ENCODE measurements at places on chromosomes 12 and 14.

DNA sequence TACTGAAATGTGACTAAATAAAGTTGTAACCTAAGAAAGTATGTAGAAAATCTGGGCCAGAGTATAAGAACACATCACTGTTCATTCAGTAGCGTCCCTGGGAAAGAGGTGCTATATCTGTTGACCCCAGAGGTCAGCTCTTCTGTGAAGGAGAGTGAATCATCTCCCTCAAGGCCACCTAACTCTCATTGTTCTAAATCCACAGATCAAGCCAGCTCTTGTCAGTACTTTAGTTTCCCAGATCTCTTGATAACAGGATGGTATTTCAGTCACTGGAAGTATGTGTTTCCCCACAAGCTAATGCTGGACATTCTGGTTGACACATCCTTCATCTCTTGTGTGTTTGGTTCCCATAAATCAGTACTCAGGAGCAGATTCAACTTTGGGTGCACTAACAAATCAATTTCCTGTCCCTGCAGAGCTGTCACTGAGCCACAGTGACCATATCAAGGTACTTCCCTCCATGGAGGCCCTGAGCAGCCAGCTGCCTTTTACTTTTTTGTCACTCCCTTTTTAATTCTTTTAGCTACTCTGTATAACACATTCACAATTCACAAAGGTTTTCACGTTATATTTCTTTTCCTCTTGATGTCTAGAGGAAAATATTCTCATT is 7.8 kb downstream of the KRT1 start:
- DNase-seq, result no peak

DNA sequence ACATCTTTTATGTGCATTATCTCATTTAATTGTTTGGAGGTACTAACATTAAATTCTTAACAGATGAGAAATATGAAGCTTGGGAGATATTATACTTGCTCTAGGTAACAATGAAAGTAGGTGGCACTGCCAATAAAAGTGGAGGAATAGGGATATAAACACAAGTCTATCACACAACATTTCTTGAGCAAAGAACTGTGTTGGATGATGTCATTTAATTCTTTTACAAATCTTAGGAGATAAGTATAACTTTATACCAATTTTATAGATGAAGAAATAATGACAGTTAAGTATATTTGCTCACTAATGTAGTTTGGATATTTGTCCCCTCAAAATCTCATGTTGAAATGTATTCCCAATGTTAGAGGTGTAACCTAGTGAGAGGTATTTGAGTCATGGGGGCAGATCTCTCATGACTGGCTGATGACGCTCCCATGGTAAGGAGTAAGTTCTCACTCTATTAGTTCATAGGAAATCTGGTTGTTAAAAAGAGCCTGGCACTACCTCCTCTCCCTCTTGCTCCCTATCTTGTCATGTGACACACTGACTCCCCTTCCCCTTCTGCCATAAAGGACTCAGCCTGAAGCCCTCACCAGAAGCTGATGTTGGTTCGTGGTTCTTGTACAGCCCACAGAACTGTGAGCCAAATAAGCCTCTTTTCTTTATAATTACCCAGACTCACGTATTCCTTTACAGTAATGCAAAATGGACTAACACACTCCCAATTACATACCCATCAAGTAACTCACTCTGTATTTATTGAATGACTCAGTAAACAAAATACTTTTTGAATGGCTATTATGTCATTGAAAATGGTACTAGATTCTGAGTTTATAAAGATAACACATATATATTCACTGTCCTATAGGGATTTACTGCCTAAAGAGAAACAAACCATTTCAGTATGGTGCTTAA is 146.8 kb upstream of the KITLG start:
- no peak for DNase-seq

- DNase-seq, result no peak
These were observed 86.9 kb downstream of the DACT1 start for GRCh38 chr14:58724702-58725101.

DNA sequence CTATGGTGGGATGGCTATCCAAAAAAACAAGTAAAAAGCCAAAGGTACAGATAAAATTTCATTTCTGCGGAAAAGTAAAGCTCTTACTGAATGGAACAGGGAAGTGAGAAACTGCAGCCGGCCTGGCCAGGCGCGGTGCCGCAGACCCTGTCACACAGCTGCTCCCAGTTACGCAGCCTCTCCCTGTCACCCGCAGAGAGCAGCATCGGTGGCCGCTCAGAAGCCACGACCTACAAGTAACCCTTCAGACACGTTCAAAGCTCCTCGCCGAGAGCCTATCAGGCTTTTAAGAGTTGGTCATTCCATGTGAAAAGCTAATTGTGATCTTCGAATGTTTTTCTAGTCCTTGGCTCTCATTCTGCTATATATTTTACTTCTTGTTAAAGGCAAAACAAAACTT is 11.0 kb upstream of the ANKLE2 start:
- DNase-seq, result no peak

- DNase-seq, result no peak
These were observed 176.4 kb upstream of the RPH3A start for GRCh38 chr12:112615196-112615595.

DNA sequence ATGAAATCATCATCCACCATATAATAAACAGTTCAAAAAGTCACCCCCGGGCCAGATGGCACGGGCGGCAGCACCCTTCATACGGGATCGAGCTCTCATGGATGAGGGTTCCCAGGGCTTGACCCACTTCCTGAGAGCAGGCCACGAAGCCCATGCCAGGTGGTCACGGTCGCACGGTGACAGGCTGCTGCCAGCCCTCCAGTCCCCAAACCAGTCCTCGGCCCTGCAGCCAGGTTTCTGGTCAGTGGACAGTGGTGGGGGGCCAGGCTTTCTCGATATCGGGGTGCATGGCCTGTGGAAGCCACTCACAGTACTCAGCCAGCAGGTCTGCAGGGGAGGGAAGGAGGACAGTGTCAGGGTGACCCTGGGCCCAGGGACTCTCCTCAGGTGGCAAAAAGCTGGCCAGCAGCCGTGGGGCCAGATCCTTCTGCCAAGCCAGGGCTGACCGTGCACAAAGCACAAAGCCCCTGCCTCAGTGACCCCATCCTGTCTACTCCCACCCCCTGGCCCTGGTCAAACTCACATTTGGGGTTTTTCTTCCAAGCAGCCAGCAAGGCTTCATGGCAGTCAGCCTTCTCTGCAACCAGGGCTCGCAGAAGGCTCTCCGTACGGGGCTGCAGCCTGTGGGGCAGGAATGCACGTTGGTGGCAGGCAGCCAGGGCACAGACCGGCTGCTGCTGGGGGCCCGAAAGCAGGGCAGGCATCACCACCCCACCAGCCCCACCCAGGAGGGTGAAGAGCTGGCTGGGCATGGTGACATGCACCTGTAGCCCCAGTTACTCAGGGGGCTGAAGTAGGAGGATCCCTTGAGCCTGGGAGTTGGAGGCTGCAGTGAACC is 33.3 kb upstream of the UBC start:
- no peak for DNase-seq

DNA sequence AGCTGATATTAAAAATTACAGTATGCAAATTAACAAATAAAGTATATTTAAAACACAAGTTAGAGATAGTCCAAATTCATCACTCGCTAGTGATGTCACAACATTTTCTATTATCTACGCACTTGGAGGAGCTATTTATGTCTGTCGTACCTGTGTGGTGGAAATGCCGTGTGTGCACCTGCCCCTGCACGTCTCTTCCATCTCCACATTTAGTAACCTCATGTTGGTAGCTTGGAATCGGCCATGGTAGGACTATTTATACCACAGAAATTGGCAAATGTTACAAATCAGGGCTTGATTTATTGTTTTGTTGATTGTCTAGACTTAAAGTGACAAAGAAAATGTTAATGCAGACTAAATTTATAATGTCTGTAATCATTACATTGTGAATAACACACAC is 62.6 kb upstream of the NTF3 start:
- DNase-seq, result no peak

DNA sequence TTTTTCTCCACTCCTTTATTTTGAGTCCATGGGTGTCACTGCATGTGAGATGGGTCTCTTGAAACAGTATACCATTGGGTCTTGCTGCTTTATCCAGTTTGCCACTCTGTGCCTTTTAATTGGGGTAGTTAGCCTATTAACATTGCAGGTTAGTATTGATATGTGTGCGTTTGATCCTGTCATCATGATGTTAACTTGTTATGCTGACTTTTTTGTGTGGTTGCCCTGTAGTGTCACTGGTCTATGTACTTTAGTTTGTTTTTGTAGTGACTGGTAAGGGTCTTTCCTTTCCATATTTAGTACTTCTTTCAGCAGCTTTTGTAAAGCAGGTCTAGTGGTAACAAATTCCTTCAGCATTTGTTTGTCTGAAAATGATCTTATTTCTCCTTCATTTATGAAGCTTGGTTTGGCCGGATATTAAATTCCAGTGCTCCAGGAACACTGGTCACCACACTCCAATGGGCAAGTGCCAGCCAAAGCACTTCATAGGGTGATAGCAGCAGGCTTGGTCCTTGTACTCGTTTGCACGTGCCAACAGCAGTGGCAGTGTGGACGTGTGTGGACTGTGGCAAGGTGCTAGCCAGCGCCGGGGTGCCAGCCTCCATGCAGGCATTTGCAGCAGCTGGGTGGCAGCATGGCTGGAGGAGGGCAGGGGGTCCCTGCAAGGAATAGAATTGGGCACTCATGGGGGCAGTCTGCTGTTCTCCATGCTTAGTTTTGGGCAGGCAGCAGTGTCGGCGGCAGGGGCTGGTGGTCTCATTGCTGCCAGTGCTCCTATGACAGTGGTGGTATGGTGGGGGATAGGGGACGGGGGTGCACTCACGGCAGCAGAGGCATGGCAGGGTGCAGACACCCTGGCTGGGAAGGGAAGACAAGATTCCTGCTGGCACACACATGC is 53.5 kb downstream of the FRS2 start:
- DNase-seq, result no peak

DNA sequence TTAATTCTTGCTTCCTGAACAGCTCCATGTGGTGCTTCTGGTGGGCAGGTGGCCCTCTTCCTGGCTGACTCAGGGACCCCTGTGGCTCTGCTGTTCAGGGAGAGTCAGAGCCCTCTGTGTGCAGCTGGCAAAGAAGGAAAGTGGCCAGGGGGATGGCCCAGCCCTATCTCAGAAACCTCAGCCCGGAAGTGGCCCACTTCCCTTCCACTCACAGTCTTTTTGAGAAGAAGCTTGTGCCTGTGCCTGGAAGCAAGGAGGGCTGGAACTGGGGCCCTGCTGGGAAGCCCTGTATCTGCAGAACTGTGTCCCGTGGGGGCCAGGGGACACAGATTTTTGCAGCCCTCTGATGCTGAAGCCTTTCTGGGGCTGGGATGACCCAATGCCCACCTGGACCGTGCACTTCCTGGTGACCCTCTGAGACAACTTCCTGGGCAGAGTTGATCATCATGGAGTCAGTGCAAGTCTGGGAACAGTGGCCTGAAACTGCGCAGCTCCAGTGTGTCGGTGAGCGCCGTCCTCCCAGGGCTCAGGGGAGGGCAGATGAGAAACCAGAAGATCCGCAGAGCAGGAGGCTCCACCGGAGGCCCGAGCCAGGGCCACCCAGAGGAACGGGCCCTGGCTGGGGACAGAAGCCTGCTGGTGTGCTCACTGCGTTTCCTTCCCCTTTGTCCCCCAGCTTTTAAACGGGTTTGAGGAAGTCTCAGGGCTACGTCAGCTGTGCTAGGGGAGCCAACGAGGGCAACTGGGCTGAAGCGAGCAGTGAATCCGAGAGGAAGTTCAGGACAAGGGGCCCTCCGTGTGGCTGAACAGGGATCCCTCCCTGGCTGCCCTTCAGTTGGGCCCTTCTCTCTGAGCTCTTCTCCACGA is 217.4 kb upstream of the RTL1 start:
- DNase-seq, result peak; percentile 70

DNA sequence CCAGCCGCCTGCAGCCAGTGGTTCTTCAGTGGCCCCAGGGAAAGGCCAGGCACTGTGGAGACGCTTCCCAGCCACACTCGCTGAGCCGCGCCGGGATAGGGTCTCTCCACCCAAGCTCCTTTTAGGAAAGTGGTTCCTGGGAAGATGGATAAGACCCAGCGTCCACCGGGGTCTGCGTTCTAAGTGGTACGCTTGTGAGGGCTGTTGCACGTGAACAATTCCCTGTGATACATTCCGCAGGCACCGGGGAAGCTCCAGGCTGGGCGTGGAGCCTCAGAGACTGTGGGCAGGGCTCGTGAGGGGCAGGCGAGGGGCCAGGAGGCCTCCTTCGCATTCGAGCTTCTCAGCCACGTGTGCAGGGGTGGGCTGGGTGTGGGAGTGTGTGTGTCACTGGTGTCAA is 48.4 kb downstream of the GALNT9 start:
- DNase-seq, result no peak

DNA sequence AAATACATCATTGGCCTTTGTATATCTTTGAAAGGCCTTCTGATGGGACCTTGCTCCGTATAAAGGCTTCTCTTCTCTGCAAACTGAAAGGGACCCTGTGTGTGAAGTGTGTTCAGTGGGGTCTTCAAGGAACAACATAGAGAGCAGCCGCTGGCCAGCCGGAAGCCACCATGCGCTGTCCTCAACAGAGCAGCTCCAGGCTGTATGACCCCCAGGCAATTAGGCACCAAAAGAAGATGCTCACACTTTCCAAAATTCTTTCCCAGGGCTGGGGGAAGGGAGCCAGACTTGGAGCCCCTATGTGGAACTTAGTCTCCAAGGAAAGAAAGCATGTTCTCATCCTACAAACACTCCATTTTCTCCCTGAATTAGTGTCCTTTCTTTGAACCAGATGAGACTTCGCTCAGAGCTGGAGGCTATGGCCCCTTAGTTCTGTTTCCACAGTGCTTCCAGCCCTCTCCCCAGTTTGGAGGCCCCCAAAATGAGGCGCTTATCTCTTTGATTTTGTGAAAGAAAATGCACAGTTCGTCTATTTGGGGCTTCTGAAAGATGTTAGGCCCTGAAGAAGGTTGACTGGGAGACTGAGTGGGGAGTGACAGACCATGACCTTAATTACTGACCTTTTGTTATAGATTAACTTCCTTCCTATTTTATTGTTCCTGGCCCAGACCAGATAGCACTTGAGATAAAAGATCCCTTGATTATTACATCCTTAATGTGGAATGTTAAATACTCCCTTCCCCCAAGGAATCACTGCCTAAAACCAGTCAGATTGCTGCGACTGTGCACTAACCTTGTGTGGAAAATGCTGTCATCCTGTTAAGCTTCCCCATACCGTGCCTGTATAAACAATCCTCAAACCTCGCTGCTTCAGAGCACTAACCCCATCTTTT is 128.3 kb upstream of the FGD4 start:
- no peak for DNase-seq

GRCh38 chr12:4271717-4272423 is 1.7 kb upstream of the CCND2 start:
- no peak for DNase-seq

DNA sequence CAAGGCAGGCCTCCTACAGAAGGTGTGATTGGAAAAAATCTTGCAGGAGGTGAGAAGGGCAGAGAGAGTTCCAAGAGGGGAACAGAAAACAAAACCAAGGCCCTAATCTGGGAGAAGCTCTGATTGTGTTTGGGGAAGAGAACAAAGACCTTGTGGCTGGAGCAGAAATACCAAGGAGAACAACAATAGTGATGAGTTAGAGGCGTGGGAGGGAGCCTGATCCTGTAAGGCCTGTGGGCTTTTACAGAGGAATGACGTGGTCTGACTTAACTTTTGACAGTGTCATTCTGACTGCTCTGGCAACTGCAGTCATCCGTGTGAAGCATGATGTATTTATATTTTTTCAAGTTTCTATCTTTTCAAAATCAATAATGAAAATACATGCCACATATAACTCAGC is 200.6 kb downstream of the ANO4 start:
- no peak for DNase-seq

- DNase-seq, result peak; percentile 46
These were observed 16.1 kb upstream of the SMOC1 start for GRCh38 chr14:69863083-69863482.
